Upper lobe of left lung (tissue), 6 donors: ENCODE measurements at places on chromosomes 2 and 18.
A peak's percentile ranks its signal among the peaks of the same experiment; 100 is the strongest.

DNA sequence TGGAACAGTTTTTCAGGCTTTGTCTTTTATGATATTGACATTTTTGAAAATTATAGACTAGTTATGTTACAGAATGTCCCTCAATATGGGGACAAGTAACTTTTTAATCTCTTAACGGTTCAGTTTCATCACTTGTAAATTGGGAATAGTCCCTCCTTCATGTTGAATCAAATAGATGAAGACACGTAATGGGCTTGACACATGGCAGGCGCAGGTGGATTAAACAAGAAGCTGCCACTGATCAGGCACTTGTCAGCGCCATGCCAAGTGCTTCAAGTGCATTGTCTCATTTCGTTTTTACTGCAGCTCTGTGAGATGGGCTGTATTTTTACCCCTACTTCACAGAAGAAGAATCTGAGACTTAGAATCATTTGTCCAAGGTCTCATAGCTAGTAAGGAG lies 9.5 kb upstream of the SMAD4 start:
- no peak for DNase-seq

DNA sequence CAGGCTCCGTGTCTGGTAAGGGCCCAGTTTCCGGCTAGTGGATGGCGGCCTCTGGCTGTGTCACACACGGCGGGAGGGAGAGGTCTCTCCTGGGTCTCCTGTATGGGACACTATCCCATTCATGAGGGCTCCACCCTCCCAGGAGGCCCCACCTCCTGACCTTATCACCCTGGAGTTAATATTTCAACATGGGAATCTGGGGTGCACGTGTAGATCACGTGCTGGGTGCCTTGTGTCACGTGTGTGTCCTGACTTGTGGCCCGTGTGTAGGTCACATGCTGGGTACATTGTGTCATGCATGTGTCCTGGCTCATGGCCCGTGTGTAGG lies 9.9 kb downstream of the NEU4 start:
- peak; percentile 15 for DNase-seq

GRCh38 chr2:3476321-3476984 lies 42.9 kb downstream of the ADI1 start:
- no peak for DNase-seq

- DNase-seq: no peak
Measured at GRCh38 chr2:151282401-151282800, 7.1 kb downstream of the NMI start.

DNA sequence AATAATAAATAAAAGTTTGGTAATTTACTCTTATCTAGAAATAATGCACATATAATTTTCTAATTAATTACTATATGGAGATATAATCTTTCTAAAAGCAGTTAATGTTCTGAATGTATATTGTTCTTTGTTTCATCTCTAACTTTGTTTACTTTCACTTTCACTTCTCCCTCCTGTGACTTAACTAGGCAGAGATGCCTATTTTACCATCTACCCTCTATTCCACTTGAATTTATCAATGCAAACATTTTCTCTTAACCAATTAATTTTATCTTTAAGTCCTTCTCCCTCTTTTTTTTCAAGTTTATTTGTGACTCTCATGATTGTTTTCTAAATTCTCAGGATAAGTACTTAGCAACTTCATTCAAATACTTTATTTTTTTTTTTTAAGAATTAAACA lies 55.1 kb upstream of the IL1RL1 start:
- no peak for DNase-seq

DNA sequence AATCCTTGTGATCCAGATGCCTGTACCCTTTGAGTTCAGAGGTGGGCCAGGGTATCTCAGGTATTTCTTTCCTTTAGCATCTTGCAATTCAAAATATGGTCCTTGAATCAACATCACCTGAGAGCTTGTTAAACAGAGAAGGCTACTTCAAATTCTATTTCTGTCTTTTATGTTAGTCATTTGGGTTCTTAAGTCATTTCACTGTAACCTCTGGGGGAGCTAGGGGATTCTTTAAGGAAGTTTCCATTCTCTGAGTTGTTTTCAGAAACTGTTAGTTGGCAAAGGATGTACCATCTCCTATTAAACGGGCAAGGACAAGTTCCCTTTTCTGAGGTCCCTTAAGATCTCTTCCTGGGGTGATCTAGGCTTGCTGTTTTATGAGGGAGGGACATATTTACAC lies 16.6 kb downstream of the CFLAR start:
- DNase-seq: no peak

DNA sequence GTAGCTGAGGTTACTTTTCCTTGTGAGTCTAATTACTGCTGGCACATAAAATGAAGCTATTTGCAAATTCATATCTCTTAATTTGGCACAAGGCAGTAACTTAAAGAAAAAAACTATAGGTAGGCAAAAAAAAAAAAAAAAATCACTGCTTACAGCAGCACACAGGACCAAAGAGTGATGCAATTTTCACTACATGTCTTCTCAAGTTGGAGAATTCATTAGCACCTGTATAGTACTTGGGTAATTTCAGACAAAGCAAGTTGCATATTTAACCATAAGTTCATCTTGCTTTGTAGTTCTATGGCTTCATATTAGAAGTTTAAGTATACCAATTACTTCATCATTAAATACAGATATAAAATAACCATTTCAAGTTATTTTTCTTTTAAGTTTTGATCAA lies 33.7 kb upstream of the RBBP8 start:
- DNase-seq: no peak

DNA sequence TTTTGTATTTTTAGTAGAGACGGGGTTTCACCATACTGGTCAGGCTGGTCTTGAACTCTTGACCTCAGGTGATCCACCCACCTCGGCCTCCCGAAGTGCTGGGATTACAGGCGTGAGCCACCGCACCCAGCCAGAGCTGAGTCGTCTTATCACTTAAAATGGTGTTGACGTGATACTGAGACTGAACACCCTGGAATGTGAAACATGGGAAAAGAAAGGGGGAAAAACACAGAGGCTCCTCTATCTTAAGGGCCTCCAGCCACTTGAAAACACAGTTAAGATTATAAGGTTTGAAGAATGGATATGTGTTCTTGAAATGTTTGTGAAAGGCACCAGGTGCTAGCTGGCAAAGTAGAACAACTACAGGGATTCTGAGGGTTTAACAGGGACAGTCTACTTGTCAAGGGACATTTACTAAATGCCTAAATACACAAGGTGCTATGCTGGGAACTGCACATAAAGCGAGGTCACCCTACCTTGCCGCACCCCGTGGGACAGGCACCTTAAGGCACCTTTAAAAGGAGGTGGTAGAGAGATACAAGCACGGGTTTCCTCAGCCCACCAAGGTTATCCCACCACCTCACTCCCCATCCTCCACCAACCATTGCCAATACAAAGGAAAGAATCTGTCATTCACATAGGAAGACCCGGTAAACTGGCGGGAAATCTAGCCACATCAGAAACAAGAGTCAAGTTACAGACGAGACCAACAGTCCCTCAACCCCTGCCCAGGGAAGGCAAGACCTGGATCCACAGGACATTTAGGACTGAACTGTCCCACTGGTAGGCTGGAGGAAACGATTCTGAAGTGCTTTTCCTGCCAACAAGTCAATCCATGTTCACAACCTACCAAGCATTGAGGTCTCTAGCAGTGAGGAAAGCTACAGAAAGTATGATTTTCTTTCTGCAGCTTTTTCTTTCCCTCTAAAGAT lies 43.4 kb downstream of the STK39 start:
- DNase-seq: peak; percentile 9

GRCh38 chr2:199798831-199799580 lies 52.0 kb downstream of the FTCDNL1 start:
- no peak for DNase-seq

DNA sequence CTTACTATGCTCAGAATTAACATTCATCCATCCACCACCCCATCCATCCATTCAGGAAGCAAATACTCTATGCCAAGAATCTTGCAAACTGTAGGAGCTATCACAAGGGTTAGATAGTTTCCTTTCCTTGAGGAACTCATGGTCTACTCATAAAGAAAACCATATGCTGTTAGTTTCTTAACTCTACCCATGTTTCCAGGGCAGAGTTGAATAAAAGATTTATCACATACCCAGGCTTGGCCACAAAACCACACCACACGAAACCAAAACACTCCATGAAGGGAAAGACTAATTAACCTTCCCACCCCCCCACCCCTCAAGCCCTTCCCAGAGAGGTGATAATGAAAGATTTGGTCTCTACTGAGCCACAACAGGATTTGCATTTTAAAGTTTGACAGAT lies 23.7 kb upstream of the MSGN1 start:
- DNase-seq: no peak

DNA sequence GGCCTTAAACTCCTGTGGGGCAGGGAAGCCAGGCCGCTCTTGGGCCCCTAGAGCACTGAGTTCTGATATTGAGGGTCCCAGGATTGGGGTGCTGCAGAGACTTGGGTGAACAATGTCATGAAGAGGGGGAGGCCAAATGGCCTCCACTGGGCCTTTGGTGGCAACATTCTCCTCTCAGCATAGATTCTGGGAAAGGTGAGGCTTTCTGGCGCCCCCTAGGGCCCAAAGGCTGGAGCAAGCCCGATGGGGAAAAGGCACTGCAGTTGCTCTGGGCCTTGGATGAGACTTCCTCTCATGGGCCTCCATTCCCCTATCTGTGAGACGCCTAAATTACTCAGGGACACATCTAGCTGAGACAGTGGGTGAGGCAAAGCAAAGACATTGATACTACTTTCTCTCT lies 84.8 kb downstream of the ACAA2 start:
- peak; percentile 55 for DNase-seq

DNA sequence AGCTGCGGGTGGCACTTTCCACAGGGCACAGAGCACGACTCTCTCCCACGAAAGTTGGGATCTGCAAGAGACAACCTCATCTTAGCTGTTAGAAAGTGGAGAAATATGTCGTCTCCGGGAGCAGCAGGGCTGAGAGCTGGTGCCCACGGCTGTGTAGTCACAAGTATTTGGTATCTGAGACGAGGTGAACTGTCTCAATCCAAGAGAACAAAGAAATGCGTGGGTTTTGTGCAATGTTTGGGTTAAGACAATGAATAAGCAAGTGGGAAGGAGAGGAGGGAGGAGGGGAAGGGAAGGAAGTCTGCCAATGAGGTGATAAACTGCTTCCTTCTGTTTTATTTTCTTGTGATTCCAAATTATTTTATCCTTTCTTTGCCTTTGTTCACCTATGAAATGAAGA lies 18.0 kb downstream of the DYTN start:
- DNase-seq: no peak

- no peak for DNase-seq
Measured at GRCh38 chr2:127951026-127951425, 65.3 kb upstream of the AMMECR1L start.

GRCh38 chr18:49472459-49472858 lies 12.0 kb upstream of the DYM start:
- no peak for DNase-seq

DNA sequence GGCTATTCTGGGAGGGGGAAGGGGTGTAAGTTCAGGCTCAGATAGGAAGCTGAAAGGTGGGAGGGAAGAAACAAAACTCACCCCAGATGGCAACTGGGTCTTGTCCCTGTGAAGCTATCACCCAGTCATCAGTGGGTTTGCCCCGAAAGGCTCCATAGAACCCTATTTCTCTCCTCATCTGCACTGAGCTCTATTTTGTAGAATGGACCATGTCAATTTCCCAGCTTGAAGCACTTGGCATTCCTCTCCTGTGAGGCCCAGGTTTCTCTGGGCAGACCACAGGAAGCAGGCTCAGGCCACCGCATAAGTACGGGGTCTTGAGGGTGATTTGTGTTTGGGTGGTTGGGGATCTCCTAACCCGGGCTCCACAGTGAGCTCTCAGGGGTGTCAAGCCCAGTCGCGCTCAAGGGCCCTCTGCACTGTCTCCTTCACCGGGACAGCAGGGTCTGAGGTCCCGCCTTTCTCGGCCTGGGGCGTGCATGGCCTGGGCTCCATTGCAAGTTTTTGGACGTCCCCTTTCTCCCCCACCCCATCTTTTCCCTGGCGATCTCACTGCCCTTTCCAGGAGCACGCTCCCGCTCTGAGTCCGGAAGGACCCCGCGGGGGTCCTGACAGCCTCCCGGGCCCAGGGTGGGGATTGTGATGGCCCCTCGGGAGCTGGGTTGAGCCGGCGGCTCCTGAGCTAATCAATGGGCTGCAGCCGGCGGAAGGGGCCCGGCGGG lies 27.3 kb upstream of the NOTO start:
- no peak for DNase-seq

DNA sequence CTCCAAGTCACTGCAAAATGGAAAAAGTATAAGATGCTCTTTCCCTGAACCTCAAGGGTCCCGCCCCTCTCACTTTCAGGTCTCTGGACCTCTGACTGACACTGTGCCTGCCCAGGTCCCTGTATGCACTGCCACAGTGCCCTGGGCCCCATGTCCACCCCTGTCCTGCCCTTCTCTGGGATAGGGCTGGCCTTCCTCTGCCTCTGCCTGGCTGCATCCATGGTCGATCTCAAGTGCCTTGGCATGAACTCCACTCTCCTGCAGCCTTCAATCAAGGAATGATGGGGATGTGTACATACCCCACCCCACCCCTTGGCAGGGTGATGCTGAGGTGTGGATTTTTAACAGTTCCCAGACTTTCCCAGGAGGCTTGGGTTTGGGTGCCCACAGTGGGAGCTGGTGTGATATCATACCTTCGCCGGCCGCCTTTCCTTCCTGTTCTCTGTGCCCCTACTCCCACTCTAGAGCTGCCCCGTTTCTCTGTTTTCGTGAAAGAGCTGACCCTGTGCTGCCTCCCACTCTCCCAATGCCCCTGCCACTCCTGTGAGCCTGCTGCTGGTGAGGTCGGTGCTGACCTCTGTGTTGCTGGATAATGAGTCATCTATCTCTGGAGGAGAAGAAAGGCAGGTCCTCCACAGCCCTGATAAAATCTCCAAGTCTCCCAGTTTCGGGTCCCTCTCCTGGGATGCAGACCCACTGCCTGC lies 18.9 kb downstream of the PTPN18 start:
- DNase-seq: no peak

- DNase-seq: no peak
Measured at GRCh38 chr2:74740741-74741431, 86.8 kb downstream of the SEMA4F start.

GRCh38 chr18:3720818-3721545 lies 271.0 kb downstream of the TGIF1 start:
- DNase-seq: no peak

DNA sequence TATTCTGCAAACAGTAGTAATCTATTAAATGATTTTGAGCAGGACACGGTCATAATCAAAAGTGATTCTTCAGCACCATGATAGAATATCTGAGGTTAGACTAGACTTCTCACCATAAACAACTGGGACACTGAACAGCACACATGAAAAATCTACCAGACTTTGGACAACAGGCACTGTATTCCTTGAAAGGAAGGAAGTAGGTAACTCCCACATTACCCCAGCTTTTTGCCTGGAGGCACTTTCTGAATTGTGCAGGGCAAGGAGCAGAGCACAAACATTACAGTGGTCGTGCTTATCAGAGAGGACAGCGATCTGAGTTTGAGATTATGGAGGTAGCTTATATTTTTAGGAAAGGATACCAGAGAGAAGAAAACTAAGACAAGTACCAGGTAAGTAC lies 25.3 kb upstream of the IL1RL1 start:
- no peak for DNase-seq

DNA sequence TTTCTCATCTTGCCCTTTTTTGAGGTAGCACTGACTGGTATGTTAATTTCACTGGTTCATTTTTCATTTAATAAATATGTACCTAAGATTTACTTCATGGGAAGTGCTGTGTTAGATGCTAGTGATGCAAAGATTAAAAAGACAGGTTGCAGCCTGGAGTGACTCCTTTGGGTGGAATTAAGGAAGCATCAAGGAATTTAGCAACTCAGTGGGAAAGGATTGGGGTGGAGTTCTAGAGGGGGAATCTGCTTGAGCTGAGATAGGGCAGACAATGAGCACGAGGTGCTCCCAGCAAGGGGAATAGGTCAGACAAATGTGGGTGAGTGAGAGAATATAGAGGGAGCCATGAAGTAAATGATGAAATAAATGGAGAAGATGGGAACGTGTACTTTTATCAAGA lies 57.0 kb downstream of the LYPD6 start:
- DNase-seq: no peak

- DNase-seq: no peak
Measured at GRCh38 chr2:142395291-142395690, 264.5 kb upstream of the LRP1B start.
